Astrocyte (in vitro differentiated cells and primary cell): ENCODE measurements at places on chromosomes 3 and 15.

DNA sequence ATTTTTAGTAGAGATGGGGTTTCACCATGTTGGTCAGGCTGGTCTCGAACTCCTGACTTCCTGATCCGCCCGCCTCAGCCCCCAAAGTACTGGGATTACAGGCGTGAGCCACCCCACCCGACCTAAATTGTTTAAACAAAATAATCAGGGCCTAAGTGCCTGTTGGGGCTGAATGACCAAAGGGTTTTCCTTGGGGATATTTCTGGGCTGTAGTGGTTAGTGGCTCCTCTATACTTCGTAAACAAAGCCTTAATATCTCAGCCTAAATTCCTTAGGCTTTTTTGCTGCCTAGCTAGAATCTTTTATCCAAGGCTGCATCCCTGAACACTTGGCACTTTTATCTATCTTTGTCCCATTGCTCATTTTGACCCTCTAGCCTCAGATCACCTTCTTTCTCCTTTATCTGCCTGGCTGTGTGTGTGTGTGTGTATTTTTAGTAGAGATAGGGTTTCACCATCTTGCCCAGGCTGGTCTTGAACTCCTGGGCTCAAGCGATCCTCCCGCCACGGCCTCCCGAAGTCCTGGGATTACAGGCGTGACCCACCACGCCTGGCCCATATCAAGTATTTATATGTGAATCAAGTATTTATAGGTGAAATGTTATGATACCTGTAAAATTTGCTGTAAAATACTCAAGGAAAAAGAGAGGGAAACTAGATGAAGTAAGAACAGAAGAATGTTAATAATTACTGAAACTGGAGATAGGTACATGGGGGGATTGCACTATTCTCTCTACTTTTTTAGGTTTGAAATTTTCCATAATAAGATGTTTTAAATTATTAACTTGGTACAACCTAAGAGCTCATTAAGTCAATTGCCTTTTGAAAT, 1.8 kb downstream of the NUSAP1 start:
- DNase-seq: no peak
- peaks cover 3% of the 10 kb centered on the region for H3K4me1 ChIP-seq
- no peak overlapping the region for H3K27ac ChIP-seq
- no peaks in the 10 kb centered on the region for H3K27me3 ChIP-seq
- no peaks in the 10 kb centered on the region for H3K36me3 ChIP-seq

DNA sequence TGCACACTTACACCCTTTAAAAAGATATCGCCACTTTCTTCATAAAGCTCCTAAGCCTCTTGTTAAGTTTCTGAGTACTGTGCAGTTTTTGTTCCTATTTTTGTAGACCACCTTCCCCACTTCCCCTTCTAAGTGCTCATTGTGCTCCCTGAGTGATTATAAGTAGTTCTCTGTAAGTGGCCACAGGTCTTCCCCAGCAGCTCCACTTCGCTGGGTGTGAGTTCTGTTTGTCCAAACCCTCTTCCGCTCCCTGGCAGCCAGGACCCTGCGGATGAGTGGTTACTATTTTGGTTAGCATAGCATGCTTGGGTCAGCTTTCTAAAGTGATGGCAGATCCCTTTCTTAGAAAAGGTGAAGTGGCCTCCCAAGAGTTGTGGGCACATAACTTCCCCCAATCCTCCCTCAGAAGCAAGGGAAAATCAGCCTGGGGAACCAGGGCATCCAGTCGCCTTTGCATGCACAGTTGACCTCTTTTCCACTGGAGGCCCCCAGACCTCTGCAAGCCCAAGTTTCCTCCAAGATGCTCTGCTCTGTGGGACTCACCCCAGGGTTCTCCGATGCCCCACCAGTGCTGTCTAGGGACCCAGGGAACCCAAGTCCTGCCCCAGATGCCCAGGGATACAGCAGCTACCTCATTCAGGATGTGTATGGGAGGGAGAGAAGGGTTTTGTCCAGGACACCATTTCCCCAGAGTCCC, 69.6 kb downstream of the ATP10A start:
- H3K4me1 ChIP-seq: peaks cover 16% of the 10 kb centered on the region
- H3K4me3 ChIP-seq: no peak overlapping the region
- no peaks in the 10 kb centered on the region for H3K36me3 ChIP-seq
- no peak for DNase-seq

GRCh38 chr15:68930268-68931022, at the start of gene SPESP1:
Gene SPESP1, plus strand, starts transcription at chr15:68930525. Its CDS starts 129 bp downstream, at chr15:68930654.
- peaks cover 3% of the 10 kb centered on the region for H3K27me3 ChIP-seq
- DNase-seq: peak; percentile 5
- H3K27ac ChIP-seq: no peak within 1 kb of the TSS
- H3K36me3 ChIP-seq: no peaks in the 10 kb centered on the region
- no peaks in the 10 kb centered on the region for H3K4me1 ChIP-seq

GRCh38 chr15:31758126-31758525, 272.2 kb upstream of the CHRNA7 start:
- H3K27me3 ChIP-seq: no peaks in the 10 kb centered on the region
- DNase-seq: no peak
- H3K36me3 ChIP-seq: no peaks in the 10 kb centered on the region
- no peaks in the 10 kb centered on the region for H3K4me1 ChIP-seq

DNA sequence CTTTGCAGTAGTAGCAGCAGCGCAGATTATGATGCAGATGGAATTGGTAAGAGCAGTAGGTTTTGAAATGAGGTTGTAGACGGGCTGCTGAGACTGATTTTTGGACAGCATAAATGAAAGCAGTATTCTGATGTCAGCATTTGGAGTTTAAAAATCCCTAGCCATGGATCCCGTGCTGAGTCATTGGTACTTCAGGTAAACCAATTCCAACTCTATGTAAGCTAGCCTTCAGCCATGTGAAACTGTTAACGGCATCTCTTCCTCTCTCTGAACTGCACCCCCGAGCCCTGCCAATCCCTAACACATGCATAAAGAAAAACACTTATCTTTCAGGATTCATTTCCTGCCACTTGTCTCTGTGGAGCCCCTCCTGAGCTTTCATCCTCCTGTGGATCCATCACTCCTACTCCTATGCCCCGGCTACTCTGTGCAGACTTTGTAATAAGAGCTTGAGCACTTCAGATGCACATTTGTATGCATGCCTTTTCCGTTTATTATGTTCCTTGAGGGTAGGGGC, 119.0 kb downstream of the AKAP13 start:
- H3K4me3 ChIP-seq: no peak overlapping the region
- H3K27me3 ChIP-seq: no peaks in the 10 kb centered on the region
- no peak overlapping the region for H3K27ac ChIP-seq
- H3K4me1 ChIP-seq: peaks cover 13% of the 10 kb centered on the region

GRCh38 chr3:40206522-40206921, 103.0 kb upstream of the EIF1B start:
- H3K4me3 ChIP-seq: no peak overlapping the region
- H3K36me3 ChIP-seq: no peaks in the 10 kb centered on the region
- no peaks in the 10 kb centered on the region for H3K27me3 ChIP-seq
- H3K27ac ChIP-seq: no peak overlapping the region
- no peaks in the 10 kb centered on the region for H3K4me1 ChIP-seq

- H3K27ac ChIP-seq: no peak overlapping the region
- H3K36me3 ChIP-seq: no peaks in the 10 kb centered on the region
- H3K4me3 ChIP-seq: no peak overlapping the region
- no peaks in the 10 kb centered on the region for H3K27me3 ChIP-seq
- DNase-seq: peak; percentile 25
- H3K4me1 ChIP-seq: peaks cover 7% of the 10 kb centered on the region
Observed at GRCh38 chr15:48084759-48085590, 35.8 kb upstream of the SLC24A5 start.

GRCh38 chr3:98962189-98962930, 60.9 kb upstream of the DCBLD2 start:
- H3K4me1 ChIP-seq: peaks cover 51% of the 10 kb centered on the region
- DNase-seq: peak; percentile 99
- peak overlapping the region; percentile 48 for H3K4me3 ChIP-seq

DNA sequence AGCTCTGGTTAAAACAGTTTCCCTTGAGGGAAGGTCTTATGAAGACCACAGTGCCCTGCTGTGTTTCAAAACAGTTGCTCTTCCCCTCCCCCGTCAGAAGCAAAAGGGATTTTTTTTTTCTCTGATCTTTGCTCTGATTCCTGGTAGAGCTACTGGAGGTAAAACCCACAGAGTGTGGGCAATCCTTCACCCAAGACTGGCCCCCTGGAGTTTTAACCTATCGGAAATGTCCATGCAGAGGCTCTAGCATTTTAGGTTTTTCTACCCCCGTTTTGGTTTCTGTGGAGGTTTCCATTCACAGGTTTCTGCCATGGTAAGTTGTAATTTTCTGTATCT, 27.7 kb downstream of the GRM2 start:
- no peak overlapping the region for H3K4me3 ChIP-seq
- no peaks in the 10 kb centered on the region for H3K36me3 ChIP-seq

DNA sequence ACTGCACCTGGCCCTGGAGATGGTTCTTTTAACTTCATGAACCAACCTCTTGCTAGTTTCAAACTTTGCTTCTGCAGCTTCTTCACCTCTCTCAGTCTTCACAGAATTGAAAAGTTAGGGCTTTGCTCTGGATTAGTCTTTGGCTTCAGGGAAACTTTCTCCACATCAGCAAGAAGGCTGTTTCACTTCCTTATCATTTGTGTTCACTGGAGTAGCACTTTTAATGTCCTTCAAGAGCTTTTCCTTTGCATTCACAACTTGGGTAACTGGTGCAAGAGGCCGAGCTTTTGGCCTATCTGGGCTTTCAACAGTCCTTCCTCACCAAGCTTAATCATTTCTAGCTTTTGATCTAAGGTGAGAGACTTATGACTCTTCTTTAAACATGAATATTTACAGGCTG, 15.7 kb upstream of the TM2D3 start:
- no peak overlapping the region for H3K4me3 ChIP-seq
- DNase-seq: no peak
- peaks cover 11% of the 10 kb centered on the region for H3K36me3 ChIP-seq
- no peaks in the 10 kb centered on the region for H3K27me3 ChIP-seq
- H3K27ac ChIP-seq: no peak overlapping the region
- H3K4me1 ChIP-seq: no peaks in the 10 kb centered on the region

DNA sequence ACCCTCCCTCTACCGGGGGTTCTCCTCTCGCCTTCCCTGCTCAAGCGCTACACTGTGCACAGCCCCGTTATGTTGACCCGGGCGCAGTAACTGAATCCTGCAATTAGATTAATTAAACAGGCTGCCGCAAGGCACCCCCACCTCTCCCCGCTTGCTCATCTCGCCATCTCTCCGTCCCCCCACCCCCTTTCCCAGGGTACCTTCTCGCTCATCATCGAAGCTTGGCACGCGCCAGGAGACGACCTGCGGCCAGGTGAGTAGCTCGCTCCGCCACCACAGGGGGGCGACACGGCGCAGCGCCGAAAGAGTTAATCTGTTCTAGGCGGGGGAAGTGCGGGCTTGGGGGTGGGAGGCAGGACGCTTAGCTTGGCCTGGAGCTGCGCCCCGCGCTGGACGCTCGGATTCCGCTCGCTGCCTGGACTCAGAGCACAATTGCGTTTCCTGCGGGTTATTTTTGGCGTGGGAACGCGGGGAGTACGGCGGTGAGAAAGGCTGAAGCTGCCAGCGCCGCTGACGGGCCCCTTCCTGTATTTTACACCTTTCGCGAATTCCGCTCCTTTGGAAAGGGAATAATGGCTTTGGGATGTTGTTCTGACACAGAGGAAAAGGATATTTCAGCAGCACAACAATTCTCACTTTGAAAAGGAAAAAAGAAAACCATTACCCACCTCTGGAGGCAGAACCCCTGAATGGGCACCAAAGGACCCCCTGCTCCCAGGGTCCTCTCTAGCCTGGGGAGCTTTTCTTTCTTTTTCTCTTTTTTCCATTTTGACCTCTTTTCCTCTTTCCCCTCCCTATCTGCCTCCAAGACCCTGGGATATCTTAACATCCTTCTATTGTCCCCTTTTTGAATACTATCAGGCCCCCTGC, 1.5 kb downstream of the DLL4 start:
- H3K36me3 ChIP-seq: no peaks in the 10 kb centered on the region
- no peak overlapping the region for H3K27ac ChIP-seq
- no peak overlapping the region for H3K4me3 ChIP-seq
- peak; percentile 16 for DNase-seq
- H3K4me1 ChIP-seq: peaks cover 18% of the 10 kb centered on the region
- peaks cover 50% of the 10 kb centered on the region for H3K27me3 ChIP-seq

DNA sequence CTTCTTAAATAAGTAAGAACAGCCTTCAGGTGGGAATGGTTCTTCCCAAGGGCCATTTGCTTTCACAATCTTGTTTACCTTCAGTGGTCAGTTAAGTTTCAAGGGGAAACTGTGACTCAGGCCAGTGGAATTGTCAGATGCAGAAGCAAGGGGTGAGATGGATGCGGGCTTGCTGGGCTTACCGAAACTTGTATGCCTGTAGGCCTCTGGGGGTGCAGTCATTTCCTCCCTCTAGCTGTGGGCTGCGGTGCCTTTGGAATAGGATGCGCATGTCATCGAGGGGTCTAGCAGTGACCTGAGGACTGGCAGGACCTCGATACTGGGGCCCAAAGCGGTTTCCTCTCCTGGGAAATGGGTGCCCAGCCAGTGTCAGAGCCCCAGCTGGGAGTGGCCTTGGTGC, 121.6 kb downstream of the EEFSEC start:
- no peaks in the 10 kb centered on the region for H3K27me3 ChIP-seq
- no peak overlapping the region for H3K4me3 ChIP-seq
- H3K36me3 ChIP-seq: no peaks in the 10 kb centered on the region
- peak; percentile 96 for DNase-seq
- peak overlapping the region; percentile 5 for H3K27ac ChIP-seq

DNA sequence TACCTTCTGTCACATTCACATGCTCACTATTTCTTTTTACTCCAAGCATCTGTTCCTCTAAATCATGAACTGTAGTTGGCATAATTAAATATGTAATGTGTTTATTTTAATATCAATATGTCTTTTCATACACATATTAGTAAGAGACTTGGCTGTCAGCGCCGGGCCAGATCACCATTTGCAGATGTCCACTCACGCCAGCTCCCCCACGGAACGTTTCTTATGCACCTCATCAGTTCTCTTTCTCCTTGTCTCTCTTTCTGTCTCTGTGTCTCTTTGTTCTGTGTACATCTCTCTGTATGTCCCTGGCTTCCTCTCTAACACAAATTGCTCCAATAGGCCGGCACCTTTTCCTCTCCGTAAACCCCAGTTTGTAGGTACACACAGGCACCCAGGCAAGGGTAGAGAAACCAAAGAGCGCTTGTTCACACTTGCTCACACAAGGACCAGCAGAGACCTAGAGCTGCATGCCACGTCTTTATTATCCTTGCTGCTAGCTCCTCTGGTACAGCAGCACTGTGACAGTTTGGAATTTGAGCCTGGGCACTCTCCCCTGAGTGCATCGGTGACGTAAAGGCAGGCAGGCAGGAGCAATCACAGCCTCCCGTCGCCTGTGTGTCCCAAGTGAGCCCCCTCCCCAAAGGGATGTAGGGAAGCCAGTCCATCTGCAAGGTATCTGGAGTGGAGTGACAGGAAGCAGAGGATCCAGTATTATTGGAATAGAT, 40.4 kb downstream of the CACNA1D start:
- no peaks in the 10 kb centered on the region for H3K4me1 ChIP-seq
- peaks cover 3% of the 10 kb centered on the region for H3K27me3 ChIP-seq
- no peak overlapping the region for H3K27ac ChIP-seq
- DNase-seq: no peak
- H3K36me3 ChIP-seq: no peaks in the 10 kb centered on the region

- no peak for DNase-seq
- H3K4me3 ChIP-seq: no peak overlapping the region
- peaks cover 62% of the 10 kb centered on the region for H3K27me3 ChIP-seq
- H3K36me3 ChIP-seq: no peaks in the 10 kb centered on the region
- H3K27ac ChIP-seq: no peak overlapping the region
Observed at GRCh38 chr3:194312186-194312742, 38.9 kb downstream of the CPN2 start.
